Right ventricle myocardium inferior (tissue), 1 donor: ENCODE measurements at places on chromosomes 5 and 9.
A peak's percentile ranks its signal among the peaks of the same experiment; 100 is the strongest.

GRCh38 chr5:75951158-75951557 lies 132.0 kb upstream of the SV2C start:
- DNase-seq = no peak

DNA sequence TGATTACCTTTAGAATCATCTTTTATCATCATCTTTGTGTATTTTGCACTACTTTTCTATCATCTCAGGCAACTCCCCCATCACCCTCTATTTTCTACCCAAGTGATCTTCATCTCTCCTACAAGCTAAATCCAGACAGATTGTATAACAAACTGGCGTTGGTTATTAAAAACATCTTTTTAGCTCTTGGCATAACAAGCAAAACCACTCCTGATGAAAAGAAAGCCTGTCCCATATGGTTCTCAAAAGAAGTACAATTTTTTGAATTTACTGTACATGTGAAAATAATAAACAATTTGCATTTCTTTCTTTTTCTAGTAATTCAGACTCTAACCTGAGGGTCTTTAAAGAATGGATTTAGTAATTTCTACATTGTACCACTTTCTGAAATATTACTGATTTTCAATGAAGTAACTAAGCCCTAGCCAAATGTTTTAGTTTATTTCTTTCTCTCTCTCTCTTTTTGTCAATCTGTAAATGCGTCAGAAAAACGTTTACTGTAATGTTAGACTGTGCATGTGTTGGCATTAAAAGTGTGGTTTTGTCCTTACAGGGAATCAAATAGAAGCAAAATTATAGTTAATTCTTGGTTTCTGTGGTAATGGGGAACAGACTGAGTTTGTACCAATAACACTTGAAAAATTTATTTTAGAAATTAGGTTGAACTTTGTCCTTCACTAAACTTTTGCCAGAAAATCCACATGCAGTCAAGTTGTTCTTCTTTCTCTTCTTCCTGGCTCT lies 52.5 kb upstream of the RPS23 start:
- no peak for DNase-seq

- no peak for DNase-seq
Measured at GRCh38 chr5:91341154-91341553, 42.0 kb downstream of the ARRDC3 start.

DNA sequence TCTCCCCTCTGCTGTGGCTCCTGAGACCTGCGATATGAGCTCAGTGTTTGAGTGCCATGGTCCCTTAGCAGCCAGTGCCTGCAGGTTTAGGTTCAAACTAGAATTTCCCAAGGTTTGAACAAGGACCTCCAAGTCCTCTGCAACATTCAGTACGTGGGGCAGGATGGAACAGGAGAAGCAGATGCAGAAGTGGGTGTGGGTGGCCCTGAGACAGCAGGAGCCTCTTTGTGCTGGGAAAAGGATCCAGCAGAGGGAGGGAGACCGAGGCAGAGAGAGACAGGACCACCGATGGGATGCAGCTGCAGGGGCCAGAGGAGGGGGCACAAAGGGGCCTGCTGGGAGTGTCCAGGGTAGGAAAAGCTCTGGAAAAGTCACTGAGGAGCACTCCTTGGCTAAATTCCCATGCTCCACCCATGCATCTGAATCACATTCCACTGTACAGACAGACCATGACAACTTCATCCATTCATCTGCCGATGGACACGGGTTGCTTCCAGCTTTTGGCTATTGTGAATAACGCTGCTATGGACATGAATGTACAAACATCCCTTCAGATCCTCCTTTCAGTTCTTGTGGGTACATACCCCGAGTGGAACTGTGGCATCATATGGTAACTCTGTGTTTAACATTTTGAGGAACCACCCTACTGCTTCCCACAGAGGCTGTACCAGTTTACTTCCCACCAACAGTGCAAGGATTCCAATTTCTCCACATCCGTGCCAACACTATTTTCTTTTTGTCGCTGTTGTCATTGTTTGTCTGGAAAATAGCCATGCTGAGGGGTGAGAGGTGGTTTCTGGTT lies 26.7 kb upstream of the SUSD3 start:
- no peak for DNase-seq

DNA sequence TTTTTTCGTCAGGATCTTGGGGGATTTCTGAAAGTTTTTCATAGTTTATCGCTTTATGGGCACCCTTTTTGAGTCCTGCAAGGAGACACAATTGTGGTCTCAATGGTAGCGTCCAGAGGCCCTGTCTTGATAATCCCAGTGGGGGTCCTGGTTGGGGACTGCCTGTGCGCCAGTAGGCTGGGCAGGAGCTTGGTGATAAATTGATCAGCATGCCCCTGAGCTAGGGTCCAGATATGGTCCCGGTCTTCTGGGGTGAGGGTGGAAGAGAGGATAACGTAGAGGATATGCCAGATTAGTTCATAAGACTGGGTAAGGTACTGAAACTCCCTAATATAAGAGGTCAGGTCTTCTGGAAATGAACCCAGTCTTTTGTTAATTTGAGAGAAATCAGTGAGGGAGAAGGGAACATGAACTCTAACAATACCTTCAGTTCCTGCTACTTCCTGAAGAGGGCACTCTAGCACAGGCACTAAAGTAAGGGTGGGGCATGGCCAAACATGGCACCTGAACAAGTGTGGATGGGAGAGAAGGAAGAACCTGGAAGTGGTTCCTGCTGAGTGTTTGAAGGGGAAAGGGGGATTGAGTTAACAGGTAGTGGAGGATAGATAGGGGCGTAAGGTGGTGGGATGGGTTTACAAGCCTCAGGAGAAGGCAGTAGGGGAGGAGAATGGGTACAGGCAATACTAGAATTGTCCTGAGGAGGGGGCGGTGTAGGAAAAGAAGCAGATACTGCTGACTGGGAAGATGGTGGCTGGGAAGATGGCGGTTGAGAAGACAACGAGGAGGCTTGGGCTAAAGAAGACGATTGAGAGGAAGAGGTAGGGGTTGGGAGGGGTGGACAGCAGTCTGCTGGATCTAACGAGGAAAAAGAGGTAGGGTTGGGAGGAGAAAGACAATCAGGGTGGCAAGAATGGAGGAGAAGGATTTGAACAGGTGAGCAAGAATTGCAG lies 33.8 kb upstream of the ANXA2R start:
- no peak for DNase-seq

GRCh38 chr5:10202089-10202910 lies 47.4 kb downstream of the ATPSCKMT start:
- DNase-seq = no peak

DNA sequence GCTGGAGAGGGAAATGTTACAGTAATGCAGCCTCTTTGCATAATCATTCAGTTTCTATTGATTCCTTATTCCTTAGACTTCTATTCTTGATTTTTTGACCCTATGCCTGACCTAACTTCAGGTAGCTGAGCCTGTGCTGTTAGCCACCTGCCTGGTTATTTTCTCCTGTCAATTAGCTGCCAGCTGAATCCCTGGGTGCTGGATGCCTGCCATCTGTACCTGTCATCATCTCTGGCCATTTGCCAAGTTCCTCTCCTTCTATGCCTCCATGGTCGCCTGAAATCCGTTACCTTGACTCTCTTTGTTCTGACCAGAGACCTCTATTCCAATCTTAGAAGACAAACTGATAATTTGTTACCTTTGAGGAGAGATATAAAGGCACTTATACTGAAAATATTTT lies 178.3 kb downstream of the CAVIN4 start:
- no peak for DNase-seq

GRCh38 chr9:131530920-131531832 lies at the start of gene UCK1:
TSS of gene UCK1 (minus strand) at chr9:131531263. CDS start at chr9:131531174, 89 bp downstream.
- DNase-seq = peak; percentile 91

DNA sequence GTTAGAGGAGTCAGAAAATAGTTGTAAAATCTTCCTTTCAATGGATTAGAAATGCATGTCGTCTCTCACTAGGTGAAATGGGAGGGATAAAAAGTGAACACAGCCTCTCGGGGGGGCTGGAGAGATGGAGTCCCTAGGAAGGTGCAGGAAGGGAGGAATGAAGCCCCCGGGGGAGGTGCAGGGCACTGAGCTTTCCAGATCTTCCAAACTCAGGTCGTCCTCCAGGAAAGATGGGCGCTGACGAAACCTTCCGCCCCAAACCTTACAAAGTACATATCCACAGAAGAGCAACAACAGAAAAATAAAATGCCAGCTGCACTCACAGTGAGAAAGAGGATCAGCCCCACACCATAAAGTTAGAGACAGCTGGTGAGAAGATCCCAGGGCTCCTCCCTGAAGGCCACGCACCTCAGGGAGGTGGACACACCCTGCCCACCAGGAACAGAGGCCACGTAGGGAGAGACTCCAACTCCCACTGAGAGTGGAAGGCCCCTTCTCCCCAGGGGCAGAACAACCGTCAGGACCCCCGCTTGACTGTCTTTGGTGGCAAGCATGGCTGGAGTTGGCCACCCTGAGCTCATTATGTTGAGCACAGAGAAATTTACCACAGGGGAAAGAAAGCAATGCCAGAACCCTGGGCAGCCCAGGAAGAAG lies 174.3 kb downstream of the AUH start:
- no peak for DNase-seq
